ENCODE measurements at places on chromosomes 11 and 22. TPM values are rescaled to one million over a fixed set of nuclear protein-coding genes. Genes with fewer than 3 reads are reported as not detected.

EHD1 gene
- 105 TPM for polyA plus RNA-seq

DNA sequence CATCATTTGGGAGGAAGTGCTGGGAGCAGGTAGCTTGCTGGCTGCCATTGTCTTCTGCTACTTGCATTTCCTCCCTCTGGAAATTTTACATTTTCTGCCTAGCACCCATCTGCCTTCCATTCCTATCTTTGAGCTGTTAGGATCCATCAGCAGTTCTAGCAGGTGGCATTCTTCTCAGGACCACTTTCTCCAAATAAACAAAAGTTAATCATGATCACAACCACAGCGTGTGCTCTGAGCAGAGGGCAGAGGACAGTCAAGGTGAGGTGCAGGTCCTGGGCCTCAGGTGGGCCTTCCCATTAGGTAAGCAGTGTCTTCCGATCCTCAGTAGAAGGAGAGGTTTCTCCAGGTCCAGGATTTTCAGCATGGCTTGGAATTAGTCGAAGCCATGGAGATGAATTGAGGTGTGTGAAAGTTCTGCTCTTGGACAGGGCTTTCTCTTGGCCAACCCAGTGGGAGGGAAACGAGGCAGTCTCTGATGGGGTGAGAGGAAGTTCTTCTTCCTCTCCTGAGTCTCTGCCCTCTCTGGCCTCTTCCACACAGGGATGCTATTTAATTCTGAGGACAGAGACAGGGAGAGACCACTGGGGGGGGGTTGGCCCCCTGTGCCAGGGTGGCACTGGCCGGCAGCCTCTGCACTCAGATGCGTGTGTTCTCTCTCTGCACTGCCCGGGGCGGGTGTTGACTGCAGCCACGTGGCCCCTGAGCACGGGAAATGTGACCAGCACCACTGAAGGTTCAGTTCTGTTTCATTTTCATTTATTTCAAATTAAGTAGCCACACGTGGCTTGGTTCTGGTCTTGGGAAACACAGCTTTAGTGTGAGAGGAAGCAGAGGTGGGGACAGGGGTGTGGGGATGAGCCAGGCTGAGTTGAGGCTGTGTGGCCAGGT is 170.8 kb downstream of the TBC1D22A start:
- DNase-seq: no peak

ARHGAP20 gene
- polyA plus RNA-seq: 8.7 TPM

LYVE1 gene
- polyA plus RNA-seq: 66.6 TPM

GRCh38 chr11:73019996-73020395 is 122.1 kb downstream of the FCHSD2 start:
- no peak for DNase-seq

KDELR3 gene
- 21.4 TPM for polyA plus RNA-seq

OR10A2 gene
- polyA plus RNA-seq: 0.05 TPM

DNA sequence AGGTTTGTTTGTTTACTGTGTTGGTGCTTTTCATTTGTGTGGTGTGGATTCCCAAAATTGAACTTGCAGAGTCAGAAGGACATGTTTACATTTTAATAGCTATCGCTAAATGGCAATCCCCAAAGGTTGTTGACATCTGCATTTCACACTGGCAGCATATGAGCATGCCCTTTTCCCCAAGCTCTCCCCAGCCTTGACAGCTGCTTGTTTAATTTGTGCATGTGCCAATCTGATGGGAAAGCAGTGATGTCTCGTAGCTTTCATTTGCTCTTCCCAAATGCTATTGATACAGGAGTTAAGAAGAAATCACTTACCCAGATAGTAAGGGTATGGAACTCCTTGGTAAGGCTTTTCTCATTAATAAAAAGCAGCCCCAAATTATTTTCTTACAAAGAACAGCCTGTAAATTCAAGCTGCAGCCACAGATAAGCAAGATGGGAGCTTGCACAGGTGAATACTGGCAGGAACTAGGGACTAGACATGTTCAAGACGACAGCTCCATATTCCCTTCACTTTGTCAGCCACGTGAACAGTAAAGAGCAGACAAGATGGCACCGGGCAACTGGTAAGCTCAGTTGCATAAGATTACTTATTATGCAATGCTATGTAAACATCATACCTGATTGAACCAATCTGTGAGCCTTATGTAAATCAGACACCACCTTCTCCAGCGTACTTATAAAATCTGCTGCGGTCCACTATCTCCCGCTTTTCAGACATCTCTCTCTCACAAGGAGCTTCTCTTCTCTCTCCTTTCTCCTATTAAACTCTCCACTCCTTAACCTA is 87.4 kb downstream of the IGLL5 start:
- no peak for DNase-seq

FXYD6 gene
- 192 TPM for polyA plus RNA-seq

GRCh38 chr11:13277768-13278608 is at the start of gene BMAL1:
Gene BMAL1, plus strand, starts transcription at chr11:13277790. Its CDS starts 76,519 bp downstream, at chr11:13354309.
- DNase-seq: no peak

DNA sequence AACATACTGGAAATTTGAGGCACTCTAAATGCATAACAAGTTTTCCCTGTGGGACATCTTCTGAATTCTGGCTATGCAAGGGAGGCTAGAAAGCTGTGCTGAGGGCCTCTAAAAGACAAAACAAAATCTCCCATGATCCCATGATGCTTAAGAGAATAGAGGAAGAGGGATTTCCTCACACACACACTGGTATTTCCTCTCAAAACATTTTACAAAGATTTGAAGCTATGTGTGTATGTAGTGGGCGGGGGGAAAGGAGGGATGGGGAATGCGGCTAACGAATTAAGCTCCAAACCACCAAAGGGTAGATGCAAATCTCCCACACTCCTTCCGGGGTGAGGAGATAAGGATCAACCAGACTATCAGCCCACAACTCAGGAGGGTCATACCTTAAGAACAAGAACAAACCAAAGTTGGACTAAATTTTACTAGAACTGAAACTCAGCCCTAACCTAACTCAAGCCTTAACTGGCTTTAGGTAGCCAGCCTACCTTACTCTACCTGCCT is 6.0 kb downstream of the OR2AT4 start:
- no peak for DNase-seq

- DNase-seq: no peak
Measured at GRCh38 chr11:127493330-127494022, 492.9 kb upstream of the KIRREL3 start.

GRCh38 chr11:26820739-26821138 is 98.9 kb upstream of the SLC5A12 start:
- DNase-seq: no peak

DERL3 gene
- polyA plus RNA-seq: 0.66 TPM

SCARF2 gene
- 13.1 TPM for polyA plus RNA-seq

DNA sequence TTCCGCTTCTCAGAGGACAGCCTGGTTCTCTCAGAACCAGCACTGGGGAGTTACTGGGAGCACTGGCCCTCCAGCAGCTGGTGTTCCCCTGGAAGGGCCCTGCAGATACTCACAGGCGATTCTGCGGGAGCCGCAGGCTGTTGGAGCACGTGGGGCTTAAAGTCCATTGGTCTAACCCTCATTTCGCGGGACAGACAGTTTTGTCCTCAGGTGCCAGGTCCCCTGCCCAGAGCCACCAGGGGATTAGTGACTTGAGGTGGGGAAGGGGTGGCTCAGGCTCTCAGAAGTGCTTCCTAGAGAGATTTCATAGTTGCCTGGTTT is 53.9 kb downstream of the CACNA1I start:
- no peak for DNase-seq

CATSPERZ gene
- polyA plus RNA-seq: not detected

- no peak for DNase-seq
Measured at GRCh38 chr11:57203882-57204480, 22.2 kb downstream of the LRRC55 start.

ADM gene
- polyA plus RNA-seq: 7.4 TPM

DNA sequence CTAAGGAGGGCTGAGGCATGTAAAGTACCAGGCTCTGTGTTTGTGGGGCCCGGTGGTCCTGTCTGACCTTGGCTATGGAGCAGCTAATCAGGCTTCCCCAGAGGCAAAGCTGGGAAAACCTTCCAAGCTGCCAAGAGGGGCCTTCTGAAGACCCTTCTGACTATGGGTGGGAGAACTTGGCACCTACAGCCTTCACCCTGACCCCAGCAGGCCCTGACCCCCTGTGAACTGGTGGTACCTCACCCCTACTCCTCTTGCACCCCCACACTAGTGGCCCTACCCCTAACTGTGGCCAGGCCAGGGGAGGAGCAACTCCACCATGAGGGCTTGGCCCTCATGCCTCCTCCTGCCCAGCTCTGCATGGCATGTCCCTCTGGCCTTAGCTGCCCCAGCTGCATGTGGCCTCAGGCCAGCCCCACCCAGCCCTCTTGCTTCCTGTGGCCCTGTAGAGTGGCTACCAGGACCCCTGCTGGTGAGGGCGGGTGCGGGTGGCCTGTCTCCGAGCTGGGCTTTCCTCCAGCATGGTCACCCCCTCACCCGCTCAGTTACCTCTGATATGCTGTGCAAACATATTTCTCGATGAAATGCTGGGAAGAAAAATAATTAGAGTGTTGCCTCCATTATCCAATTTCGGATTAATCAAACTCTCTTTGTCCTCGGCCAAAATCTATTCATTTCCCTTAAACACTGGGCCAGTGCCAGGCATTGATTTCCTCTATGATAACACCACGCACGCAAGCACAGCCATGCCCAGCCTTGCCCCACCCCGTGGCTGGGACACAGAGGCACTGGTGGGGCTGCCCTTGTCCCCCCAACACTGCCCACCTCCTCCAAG is 7.5 kb downstream of the GNAZ start:
- DNase-seq: no peak

C22orf42 gene
- not detected for polyA plus RNA-seq

TAF1D gene
- polyA plus RNA-seq: 110 TPM

DNA sequence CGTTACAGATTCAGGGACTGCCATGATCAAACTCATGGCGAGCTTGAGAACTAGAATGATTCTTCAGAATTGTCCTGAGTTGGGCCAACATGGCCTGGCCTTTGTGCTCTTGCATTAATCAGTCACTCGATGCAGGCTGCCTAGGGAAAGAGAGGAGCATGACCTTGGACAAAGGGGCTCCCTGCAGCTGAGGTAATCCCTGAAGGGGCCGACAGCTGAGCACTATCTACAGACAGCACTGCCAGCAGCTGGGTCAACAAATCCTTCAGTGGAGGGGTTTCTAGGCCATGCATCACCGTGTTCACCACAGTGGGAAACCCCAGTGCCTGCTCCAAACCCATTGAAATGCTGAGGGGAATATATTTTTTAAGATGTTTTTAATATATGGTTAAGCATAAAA is 159.5 kb upstream of the POU2AF2 start:
- no peak for DNase-seq

DNA sequence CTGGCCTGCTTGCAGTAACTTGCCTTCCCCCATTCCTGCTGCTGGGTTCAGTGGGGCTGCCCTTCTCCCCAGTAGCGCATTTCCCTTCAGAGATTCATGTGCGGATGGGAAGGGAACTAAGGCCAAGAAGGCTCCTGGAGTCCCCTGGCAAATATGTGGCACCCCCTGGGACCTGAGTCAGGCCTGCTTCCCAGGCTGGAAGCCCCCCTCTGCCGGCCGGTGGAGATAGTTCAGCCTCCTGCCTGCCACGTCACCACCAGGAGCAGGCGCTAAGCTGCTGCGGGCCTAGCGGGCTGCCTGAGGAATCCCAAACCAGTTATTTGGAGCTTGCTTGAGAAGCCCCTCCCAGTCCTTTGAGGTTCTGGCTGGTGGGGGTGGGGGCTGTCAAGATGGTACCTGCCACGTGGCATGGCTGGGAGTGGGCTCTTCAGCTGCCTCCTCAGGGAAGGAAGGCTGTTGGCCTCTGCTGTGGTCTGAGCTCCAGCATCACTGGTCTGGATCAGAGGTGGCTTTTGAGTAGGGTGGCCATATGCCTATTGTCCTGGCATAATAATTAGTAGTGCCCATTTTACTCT is 2.0 kb downstream of the SERPINH1 start:
- DNase-seq: no peak

DNA sequence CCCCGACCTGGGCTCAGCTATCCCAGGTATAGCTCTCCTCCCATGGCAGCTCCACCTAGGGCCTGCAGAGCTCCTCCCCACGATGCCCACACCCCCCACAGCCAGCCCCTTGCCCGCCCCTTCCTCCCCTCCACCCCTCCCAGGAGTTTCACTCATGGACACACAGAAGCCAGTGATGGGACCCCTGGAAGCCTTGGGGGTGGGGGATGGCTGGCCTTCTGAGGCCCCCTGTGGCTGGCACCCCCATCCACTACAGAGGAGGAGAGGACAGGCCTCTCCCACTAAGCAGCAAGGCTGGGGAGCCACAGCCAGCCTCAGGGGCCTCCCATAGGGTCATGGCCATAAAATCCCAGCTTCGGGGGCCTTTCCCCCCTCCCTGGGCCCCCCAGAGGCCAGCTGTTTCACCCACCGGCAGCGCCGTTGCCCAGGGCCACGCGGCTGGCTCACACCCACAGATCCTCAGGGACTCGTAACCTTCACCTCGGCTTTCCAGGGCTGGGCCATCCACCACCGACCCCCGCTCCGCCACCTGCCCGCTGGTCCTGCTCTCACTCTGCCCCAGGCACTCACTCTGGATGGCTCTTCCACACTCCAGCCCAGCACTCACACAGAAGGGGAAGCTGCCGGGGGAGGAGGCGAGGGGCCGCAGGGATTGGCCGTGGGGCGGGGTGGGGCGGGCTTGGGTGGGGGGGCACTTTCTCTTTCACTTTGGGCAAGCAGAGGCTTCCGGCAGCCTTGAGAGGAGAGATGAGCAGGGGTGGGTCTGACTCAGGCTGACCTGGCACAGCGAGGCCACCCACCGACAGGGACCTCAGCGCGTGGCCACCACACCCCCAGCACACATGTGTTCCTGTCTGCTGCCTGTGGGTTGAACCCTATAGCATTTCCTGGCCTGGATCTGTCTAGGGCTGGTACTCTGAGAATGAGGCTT is 2.2 kb downstream of the SLC25A22 start:
- DNase-seq: no peak

MB gene
- polyA plus RNA-seq: 403 TPM

DNA sequence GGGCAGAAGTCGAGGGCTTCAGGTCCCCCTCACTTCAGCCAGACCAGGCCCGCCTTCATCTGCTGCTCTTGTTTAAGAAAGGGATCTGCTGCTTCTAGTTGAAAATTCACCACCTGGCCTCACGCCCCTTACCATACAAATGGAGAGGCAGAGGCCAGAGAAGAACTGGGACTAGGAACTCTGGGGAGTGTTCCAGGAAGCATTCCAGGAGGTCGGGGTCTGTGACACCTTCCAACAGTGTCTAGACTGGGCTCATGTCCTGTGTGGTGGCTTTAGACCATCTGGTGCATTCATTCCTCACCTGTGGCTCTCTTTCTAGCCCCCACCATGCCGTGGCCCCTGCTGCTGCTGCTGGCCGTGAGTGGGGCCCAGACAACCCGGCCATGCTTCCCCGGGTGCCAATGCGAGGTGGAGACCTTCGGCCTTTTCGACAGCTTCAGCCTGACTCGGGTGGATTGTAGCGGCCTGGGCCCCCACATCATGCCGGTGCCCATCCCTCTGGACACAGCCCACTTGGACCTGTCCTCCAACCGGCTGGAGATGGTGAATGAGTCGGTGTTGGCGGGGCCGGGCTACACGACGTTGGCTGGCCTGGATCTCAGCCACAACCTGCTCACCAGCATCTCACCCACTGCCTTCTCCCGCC is 12.3 kb downstream of the TSKU start:
- DNase-seq: no peak

- no peak for DNase-seq
Measured at GRCh38 chr11:108144615-108145014, 23.2 kb downstream of the ACAT1 start.

OPCML gene
- polyA plus RNA-seq: 1.4 TPM

FIBIN gene
- 37.7 TPM for polyA plus RNA-seq
